Right renal pelvis (tissue), 4 donors: ENCODE measurements at places on chromosomes 3 and 15. TPM values are rescaled to one million over a fixed set of nuclear protein-coding genes. Genes with fewer than 3 reads are reported as not detected.

The FAM174B gene
- polyA plus RNA-seq: 37.9 TPM

The HTR3E gene
- 0.04 TPM for polyA plus RNA-seq

The FSD2 gene
- polyA plus RNA-seq: 0.29 TPM

The A4GNT gene
- 1.6 TPM for polyA plus RNA-seq

The CAMKV gene
- 0.14 TPM for polyA plus RNA-seq

The BNC1 gene
- polyA plus RNA-seq: 0.22 TPM

The SKOR1 gene
- 0.51 TPM for polyA plus RNA-seq
